ENCODE measurements at places on chromosomes 3 and 15. TPM values are rescaled to one million over a fixed set of nuclear protein-coding genes. Genes with fewer than 3 reads are reported as not detected.

The MUC4 gene
- polyA plus RNA-seq: 1.2 TPM

The STIMATE gene
- 17.0 TPM for polyA plus RNA-seq

The TF gene
- 9.1 TPM for polyA plus RNA-seq

The ACSBG1 gene
- polyA plus RNA-seq: 1.5 TPM

The TRH gene
- polyA plus RNA-seq: 0.63 TPM

The SLC28A2 gene
- polyA plus RNA-seq: 0.82 TPM

The PPIB gene
- polyA plus RNA-seq: 519 TPM

The CACNA2D3 gene
- 1.7 TPM for polyA plus RNA-seq

The P2RY12 gene
- 0.70 TPM for polyA plus RNA-seq

The LRRN1 gene
- 22.6 TPM for polyA plus RNA-seq

The SEC62 gene
- polyA plus RNA-seq: 162 TPM

The CFAP92 gene
- polyA plus RNA-seq: 1.6 TPM

The AQP9 gene
- 0.26 TPM for polyA plus RNA-seq

The IL1RAP gene
- 18.1 TPM for polyA plus RNA-seq

The ANKUB1 gene
- 0.67 TPM for polyA plus RNA-seq
